Fibroblast of villous mesenchyme (primary cell): ENCODE measurements at places on chromosomes 3 and 15. TPM values are rescaled to one million over a fixed set of nuclear protein-coding genes. Genes with fewer than 3 reads are reported as not detected.

The ALCAM gene
- total RNA-seq, result 86.3 and 139 TPM in 2 replicates

The BNC1 gene
- total RNA-seq, result 5.2 and 6.9 TPM in 2 replicates

The SMCO1 gene
- under 0.01 TPM in 1 of 2 replicates, not detected in the other for total RNA-seq

DNA sequence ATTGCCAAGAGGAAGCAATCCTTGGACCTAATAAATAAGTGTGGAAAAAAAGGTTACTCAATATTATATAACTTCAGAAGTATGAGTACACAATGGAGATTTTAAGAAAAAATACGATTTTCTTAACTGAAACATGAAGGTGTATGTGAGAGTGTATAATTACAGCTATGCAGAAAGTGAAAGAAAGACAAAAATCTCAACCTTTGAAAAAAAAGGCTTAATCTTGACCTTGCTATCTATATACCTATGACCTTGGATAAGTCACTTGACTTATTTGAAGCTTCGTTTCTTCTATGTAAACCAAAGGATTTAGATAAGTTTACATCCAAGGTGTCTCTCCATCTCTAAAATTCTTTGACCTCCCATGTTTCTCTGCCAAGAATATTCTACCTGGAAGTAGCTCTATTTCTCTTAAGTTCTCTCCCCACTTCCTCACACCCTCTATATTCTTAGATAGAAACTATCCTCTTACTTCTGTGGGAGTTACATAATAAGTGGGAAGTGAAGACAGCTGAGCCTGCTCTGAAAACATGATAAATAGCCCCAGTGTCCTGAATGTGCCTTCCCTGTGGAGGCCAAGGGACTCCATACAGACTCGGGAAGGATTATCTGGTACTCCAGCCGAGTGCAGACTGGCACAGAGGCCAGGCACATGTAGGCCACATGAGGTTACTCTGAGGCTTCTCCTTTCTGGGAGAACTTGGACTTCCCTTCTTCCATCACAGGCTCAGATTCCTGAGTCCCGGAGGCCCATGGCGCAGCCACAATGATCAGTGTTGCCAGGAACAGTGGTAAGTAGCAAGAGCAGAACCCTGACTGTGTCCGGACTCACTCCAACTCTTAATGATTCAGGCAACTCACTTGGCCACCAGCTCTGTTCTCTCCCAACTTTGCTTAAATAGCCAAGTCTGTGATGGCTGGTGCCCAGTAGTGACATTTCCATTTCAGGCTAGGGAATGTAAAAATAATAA, 166.8 kb upstream of the COL8A1 start:
- DNase-seq, result no peak

DNA sequence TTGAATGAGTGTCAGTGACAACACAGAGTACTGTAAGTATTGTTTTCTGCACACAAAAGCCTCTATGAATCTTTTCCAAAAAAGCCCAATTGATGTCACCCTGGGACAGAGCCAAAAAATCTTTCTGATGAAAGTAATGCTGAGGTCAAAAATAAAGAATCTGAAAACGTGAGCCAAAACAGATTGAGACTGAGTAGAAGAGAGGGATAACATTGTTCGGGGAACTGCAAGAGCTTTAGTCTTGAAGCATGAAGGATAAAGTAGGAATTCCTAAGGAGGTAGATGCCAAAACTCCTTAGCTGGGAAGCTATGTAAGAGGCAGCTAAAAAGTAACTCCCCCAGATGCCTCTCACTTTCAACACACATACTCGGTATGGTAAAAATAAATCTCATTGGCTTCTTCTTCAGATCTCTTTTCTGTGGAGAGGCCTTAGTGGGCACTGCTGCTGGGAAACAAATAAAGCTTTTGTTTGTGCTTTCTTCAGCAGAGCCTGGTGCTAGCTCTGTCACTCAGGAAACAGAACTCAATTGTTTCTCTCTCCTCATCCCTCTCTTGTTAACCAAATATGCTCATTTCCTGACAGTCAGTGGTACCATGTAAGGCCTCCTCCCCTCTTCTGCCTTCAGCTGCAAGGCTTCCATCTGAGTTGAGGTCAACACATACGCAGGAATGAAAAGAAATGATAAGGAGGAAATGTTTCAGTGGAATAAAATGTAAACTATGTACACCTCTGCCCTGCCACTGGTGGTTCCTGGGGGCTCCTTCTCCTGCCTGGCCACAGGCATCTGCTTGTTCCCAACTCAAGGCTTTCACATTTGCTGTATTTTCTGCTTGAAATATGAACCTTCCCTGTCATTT, 58.1 kb downstream of the CD200 start:
- peak; percentile 92 for DNase-seq

GRCh38 chr15:28967990-28968389, 82.2 kb downstream of the APBA2 start:
- no peak for DNase-seq

DNA sequence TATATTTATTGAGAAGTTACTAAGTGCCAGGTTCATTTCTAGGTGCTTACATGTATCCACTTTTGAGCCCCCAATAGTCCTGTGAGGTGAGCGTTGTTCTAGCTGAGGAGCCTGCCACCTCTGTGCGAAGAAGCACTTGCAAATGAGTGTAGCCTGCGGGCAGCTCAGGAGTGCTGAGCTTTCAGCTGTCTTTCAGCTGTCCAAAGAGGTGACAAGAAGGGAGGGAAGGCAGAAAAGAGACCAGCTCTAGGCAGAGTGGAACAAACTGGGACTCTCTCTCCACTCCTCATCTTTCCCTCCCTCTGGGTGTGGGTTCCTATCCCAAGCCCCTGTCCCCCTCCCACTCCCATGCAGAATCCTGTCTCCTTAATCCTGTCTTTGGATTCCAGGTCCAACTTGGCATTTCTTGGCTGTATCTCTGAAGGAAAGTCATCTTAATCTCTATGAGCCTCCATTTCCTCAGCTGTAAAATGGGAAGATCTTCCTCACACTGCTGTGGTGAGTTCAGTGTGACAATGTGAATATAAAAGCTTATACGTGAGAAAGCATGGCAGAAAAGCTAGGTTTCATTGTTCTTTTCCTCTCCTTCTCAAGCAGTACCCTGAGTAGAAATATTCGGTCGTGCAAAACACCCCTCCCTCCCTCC, 6.7 kb upstream of the SRP14 start:
- no peak for DNase-seq

DNA sequence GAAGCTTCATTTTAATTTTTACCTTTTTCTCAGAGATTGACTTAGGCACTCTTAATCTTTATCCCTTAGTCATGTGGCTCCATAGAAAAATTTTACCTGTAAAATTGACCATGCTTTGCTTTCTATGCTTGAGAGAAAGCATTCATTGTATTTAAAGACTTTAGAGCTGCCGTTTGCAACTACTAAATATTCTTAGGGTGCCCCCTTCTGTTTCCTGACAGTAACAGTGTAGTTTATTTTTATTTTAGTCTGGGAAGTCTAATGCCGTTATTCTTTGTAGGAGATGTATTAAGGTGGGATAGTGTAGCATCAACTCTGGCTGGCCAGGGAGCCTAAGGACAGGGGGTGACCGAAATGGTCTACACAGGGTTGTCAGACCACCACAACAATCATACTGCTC, 84.5 kb upstream of the SYNPR start:
- DNase-seq, result peak; percentile 13
